Fibroblast of upper back skin (primary cell): ENCODE measurements at places on chromosomes 5 and 9.
A peak's percentile ranks its signal among the peaks of the same experiment; 100 is the strongest.

- no peak for DNase-seq
Observed at GRCh38 chr5:170534177-170534576, 30.4 kb downstream of the KCNIP1 start.

DNA sequence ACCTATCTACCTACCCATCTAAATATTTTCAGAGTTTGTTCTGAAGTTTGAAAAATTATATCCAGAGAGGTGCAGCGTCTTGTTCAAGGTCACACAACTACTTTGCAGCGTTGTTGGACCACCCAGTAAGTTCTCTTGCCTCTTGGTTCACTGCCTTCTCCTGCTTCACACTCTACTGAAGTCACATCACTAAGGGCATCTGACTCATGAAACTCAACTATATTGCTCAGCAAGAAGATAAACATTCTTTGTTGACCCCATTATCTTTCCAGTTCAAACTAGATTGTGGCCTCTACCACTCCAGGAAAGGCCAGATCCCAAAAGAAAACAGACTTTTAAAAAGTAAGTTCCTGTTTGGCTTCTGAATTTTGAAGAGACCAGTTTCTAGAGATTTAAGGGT is 326.9 kb downstream of the SLIT3 start:
- peak; percentile 24 for DNase-seq

GRCh38 chr5:160367261-160367660 is 3.2 kb downstream of the C1QTNF2 start:
- DNase-seq = no peak

GRCh38 chr5:30620481-30621085 is 572.9 kb upstream of the CDH6 start:
- DNase-seq = no peak

DNA sequence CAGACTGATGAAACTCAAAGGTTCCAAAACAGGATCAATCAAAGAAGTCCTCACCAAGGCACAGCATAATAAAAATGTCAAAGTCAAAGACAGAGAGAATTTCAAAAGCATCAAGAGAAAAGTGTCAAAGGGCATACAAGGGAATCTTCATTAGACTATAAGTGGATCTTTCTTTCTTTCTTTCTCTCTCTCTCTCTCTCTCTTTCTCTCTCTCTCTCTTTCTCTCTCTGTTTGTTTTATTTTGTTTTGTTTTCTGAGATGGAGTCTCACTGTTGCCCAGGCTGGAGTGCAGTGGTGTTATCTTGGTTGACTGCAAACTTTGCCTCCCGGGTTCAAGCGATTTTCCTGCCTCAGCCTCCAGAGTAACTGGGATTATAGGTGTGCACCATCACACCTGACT is 148.3 kb upstream of the CD180 start:
- no peak for DNase-seq

DNA sequence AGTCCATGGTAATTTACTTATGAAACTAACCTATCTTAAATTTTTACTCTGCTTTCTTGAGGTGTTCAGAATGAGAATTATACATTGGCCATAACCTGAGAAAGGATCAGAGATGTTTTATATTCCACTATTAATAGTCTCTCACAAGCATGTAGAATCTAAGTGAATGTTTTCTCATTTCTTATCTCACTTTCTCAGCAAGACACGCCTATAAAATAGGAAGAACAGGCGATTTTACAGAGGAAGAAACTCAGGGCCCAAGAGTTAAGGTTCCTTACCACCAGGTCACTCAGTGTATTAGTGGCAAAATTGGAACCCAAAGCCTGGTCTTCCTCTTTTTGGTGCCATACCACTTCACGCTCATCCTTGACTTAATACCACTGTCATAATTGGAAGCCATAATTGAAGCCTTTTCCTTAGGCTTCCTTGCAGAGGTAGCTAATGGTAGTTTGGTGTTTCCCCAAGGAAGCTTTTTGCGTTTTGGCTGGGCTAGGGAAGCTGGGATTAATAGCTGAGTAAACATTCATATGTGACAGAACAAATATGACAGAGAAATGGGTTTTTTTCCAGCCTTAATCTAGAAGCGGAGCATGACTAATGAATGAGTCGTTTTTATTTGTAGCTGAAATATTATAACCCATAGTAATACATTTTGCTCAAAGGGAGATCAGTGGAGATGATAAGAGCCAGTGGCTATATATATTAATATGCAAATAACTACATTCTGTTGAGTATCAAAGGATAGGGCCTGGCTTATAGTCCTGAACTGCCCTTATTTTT is 16.9 kb downstream of the HMGXB3 start:
- DNase-seq = peak; percentile 37

- DNase-seq = no peak
Observed at GRCh38 chr5:145124806-145125205, 710.3 kb downstream of the PRELID2 start.

GRCh38 chr9:4308482-4308881 is 8.6 kb upstream of the GLIS3 start:
- DNase-seq = no peak

GRCh38 chr9:96343515-96344360 is 39.8 kb downstream of the SLC35D2 start:
- no peak for DNase-seq

GRCh38 chr5:132181011-132181629 is 46.5 kb downstream of the P4HA2 start:
- no peak for DNase-seq

- DNase-seq = no peak
Observed at GRCh38 chr9:127279717-127280285, 15.2 kb downstream of the GARNL3 start.

DNA sequence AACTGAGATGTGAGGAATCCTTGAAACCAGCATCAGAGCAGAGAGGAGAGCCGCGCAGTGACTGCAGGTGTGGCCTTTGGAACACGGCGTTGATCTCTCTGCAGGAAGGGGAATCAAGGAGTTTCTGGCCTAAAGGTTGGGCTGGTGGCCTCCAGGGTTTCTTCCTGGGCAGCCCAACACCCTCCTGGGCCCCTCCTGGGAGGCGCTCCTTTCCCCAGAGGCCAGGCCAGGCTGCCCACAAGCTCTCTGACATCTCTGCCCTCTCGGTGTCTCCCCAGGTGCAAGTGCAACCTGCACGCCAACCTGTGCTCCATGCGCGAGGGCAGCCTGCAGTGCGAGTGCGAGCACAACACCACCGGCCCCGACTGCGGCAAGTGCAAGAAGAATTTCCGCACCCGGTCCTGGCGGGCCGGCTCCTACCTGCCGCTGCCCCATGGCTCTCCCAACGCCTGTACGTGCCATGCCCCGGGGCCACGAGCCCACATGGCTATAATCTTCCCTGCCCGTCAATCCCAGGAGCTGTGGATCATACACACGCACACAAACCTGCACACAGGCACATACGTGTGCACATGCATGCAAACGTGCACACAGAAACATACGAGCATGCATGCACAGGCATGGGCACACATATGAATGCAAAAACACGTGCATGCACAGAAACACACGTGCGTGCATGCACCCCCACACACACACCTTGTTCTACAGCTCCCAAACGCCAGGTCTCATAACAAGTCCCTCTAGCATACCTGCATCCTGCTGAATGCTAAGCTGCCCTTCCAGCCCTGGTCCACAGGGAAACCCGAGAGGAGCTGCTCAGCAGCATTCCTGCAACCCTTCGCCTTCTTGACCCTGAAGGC is 64.9 kb downstream of the NTNG2 start:
- no peak for DNase-seq

DNA sequence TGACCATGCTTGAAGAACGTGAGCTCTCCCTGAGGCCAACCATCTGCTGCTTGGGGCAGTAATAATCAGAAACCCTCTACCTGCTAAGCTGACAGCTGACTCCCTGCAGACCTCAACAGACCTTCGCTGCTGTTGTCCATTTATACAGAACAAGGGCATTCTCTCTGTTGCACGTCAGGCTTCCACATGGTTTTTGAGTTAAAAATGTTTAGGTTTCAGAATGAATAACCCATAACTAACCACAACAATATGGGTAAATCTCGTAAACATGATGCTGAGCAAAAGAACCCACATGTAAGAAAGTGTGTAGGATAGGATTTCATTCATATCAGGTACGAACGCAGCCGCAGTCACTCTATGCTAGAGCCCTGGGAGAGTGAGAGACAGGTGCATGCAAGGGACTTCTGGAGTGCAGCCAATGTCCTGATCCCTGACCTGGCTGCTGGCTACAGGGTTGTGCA is 348.5 kb downstream of the MED10 start:
- no peak for DNase-seq

GRCh38 chr9:132114102-132114707 is 34.5 kb upstream of the MED27 start:
- peak; percentile 56 for DNase-seq

GRCh38 chr5:168850683-168851082 is 271.5 kb upstream of the PANK3 start:
- no peak for DNase-seq
